ENCODE measurements at places on chromosomes 12 and 14. TPM values are rescaled to one million over a fixed set of nuclear protein-coding genes. Genes with fewer than 3 reads are reported as not detected.
A peak's percentile ranks its signal among the peaks of the same experiment; 100 is the strongest.

DNA sequence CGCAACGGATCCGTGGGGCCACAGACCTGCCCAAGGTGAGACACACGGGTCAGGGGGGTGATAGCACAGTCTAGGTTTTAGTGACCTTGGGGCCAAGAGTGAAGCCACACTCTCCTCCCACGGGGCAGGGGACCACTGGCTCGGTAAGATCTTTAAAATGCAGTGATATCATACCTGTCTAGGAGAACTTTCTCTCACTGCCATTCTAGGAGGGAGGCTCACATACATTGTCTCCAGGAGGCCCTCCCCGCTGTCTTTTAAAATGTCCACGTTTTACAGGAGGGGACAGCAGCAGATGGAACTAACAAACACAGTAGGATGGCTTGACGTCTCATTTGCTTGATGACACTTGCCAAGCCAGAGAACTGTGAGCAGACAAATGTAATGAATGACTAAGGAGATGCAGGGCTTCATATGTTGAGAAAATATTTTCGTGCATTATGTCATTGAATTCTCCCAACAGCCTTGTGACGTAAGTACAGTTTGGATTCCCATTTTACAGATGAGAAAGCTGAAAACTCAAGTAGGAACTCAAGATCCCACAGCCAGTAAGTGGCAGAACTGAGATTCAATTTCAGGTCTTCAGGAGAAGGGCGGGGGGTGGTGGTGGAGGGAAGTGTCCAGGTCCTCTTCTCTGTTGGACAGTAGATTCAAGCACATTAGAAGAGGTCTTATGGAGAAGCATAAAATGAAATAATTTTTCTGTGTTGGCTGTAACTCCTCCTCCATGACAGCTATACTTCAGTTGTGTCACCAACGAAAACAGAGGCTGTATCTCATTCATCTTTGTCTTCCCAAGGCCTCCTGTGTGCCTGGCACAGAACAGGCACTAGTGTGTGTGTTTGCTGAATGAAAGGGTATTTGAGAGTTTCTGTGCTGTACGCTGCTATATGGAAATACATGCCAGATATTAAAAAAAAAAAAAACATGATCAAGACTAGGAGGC is 2.1 kb downstream of the VASH1 start:
- no peak for DNase-seq

GRCh38 chr14:33271216-33271615 is 332.5 kb downstream of the NPAS3 start:
- DNase-seq, result no peak

- DNase-seq, result no peak
Observed at GRCh38 chr12:46471404-46471803, 98.8 kb upstream of the SLC38A2 start.

GRCh38 chr14:51711505-51711904 is 59.8 kb downstream of the FRMD6 start:
- peak; percentile 22 for DNase-seq

- DNase-seq, result no peak
Observed at GRCh38 chr12:7872566-7873319, at the start of gene SLC2A14. Gene SLC2A14, minus strand, starts transcription at chr12:7872915. Its CDS starts 3,035 bp downstream, at chr12:7869880.

DNA sequence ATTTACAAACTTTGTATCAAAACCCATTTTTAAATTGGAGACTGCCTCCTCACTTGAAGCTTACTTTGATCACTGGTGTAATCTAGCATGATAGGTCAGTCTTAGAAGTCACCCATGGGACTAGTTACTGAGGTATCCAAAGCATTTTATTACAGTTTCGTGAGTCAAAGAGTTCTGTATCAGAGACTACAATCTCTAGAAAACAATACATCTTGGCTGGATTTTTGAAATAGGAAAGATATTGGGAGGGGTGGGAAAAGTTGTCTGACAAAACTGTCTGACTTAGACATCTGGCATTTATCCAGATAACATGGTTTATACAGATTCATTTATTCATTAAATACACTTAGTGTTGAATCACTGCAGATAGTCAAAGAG is 173.5 kb upstream of the PDZRN4 start:
- no peak for DNase-seq

Gene MSRB3
- total RNA-seq, result 40.8 TPM

DNA sequence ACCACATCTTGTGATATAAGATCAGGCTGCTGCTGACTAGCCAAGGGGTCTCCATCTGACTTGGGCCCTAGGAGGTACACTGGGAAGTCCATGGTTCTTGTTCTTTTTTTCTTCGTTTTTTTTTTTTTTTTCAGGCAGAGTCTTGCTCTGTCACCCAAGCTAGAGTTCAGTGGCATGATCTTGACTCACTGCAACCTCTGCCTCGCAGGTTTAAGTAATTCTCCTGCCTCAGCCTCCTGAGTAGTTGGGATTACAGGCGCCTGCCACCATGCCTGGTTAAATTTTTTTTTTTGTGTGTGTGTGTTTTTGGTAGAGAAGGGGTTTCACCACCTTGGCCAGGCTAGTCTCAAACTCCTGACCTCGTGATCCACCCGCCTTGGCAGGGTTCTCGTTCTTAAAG is 178.2 kb downstream of the RMST start:
- DNase-seq, result no peak

DNA sequence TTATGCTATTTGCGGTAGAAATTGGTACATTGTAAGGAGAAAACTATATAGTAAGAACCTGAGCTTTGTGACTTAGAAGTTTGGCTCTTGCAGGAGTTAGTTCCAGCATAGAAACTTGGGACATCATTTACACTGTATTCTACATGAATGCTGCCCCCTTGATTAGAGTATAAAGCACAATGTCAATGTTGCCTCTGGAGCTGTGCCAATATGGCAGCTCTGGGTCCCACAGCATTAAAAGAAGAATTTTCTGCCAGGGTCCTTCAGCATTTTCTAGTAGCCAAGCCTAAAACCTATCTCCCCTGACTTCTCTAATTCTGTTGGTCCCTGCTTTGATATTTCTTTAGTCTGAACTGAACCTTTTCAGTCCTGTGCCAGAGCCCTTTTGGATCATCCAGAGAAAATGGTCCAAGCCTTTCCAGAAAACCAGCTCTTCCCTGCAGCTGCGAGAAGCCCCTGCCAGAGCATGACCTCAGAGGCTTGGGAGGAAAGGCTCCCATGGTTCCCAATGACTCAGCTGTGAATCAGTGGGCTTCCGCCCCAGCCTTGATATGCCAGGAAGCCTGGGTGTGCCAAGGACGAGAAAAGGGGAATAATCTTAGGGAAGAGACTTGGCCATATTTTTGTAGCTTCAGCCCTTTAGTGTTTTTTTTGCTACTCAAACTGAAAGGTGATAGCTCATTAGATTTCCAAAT is 43.2 kb downstream of the PLEKHG7 start:
- DNase-seq, result peak; percentile 98

Gene ACSS3
- 6.8 TPM for total RNA-seq

DNA sequence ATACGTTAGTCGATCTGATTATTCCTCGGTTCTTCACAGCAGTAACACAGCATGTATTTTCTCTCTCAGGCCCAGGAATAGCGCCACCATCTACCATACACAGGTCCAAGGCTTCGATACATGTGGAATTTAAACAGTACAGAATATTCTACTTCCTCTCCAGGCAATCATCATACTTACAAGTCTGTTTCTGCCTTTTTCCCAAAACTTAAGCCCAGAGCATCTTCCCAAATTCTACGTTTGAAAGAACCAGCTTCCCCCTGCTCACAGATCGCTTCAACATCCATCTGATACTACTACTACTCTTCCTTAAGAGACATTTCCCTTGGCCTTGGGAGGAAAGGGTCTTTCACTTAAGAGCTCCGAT is 626 bp downstream of the TXNDC16 start:
- peak; percentile 21 for DNase-seq

Gene PRB2
- not detected for total RNA-seq

GRCh38 chr14:92751819-92752218 is 3.4 kb upstream of the LGMN start:
- DNase-seq, result no peak

GRCh38 chr12:131123817-131124216 is 170.1 kb downstream of the ADGRD1 start:
- no peak for DNase-seq

Gene LRRC9
- total RNA-seq, result not detected

- DNase-seq, result no peak
Observed at GRCh38 chr12:131787143-131787660, 41.0 kb upstream of the MMP17 start.

Gene NOS1
- not detected for total RNA-seq

Gene FSCB
- total RNA-seq, result not detected

Gene PRICKLE1
- 1.1 TPM for total RNA-seq

DNA sequence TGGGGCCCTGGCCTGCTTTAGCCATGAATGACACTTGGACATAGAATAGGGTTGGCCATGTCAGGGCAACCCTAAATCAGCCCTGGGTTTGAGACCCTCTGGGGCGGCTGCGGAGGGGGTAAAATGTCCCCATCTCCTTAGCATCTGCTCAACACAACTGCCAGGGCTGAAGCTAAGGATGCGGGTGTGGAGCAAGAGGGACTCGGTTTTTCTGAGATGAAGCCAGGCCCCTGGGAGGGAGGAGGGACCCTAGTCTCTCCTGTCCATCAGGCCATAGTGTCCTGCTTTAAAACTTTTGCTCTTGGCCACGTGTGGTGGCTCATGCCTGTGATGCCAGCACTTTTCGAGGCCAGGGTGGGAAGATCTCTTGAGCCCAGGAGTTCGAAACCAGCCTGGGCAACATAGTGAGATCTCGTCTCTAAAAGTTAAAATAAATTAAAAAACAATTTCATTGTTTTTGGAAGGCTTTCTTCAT is 778 bp upstream of the C1R start:
- no peak for DNase-seq

GRCh38 chr12:80864046-80864735 is 73.5 kb downstream of the LIN7A start:
- DNase-seq, result no peak

DNA sequence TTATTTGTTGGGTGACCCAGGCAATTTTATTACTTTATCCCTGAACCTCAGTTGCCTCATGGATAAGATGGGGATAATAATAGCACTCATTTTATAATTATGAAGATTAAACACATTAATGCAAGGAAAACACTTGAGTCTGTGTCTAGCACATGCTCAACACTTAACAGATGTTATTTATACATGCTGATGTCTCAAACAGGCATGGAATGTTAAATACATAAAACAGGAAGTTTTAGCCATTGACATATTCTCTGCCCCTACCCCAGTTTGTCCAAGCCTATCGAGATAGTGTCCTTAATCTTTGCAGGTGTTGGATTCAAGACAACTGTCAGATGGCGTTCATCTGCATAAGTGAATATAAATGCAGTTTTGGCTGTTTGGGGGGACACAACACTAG is 109.8 kb downstream of the SCAF11 start:
- no peak for DNase-seq

DNA sequence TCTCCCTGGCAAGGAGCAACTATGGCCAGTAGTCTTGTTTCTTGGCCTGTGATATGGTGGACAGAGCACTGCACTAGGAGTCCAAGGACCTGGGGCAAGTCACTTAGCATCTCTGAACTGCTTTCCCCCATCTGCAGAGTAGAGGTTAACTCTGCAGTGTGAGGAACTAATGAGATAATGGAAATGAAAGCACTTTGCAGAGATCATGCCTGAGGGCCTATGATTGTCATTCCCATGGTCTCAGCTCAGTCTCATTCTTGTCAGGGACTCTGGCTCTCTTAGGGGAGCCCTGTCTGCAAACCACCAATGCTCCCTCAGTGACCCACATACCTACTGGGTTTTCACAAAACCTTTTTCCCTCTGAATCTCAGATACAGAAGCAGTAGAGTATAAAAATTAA is 6.5 kb upstream of the PNMA1 start:
- no peak for DNase-seq

Gene RND1
- not detected for total RNA-seq

Gene CDCA3
- 120 TPM for total RNA-seq

- peak; percentile 69 for DNase-seq
Observed at GRCh38 chr12:98532687-98533304, 17.4 kb downstream of the TMPO start.

- peak; percentile 67 for DNase-seq
Observed at GRCh38 chr14:92503756-92504491, 9.7 kb upstream of the RIN3 start.

Gene CPSF6
- total RNA-seq, result 18.4 TPM

- no peak for DNase-seq
Observed at GRCh38 chr12:104522985-104523722, 66.4 kb downstream of the CHST11 start.

DNA sequence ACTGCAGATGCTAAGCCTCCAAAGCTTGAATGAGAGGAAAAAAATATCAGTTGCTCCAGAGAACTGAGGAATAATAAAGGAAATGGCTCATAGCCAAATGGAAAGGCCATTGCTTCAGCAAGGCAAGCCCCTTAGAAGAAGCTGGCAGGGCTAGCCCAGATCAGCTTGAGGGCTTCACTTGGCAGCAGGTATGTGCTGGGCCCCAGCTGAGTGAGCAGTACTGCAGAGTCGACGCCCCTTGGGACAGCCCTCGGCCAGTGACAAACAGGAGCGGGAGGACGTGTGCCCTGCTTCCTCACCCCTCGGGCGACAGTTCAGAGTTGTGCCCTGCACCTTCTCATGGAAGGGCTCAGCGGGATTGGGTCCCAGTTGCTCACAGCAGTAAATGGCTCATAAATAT is 1031.2 kb upstream of the TMEM132C start:
- no peak for DNase-seq

- DNase-seq, result no peak
Observed at GRCh38 chr12:119069147-119069642, 87.9 kb downstream of the SRRM4 start.

Measured in LHCN-M2 (cell line).